ENCODE measurements at places on chromosomes 2 and 18. TPM values are rescaled to one million over a fixed set of nuclear protein-coding genes. Genes with fewer than 3 reads are reported as not detected.

GAL3ST2 gene
- total RNA-seq: 0.36 TPM

CHST9 gene
- total RNA-seq: not detected

FKBP7 gene
- total RNA-seq: 42.1 TPM

ASB18 gene
- total RNA-seq: under 0.01 TPM

NLRC4 gene
- not detected for total RNA-seq

All from osteoblast (primary cell).